ENCODE measurements at places on chromosomes 11 and 22. TPM values are rescaled to one million over a fixed set of nuclear protein-coding genes. Genes with fewer than 3 reads are reported as not detected.
A peak's percentile ranks its signal among the peaks of the same experiment; 100 is the strongest.

APIP gene
- 12.3 TPM for total RNA-seq

MUC2 gene
- 269 TPM for total RNA-seq

RAB36 gene
- not detected for total RNA-seq

POU2F3 gene
- 2.2 TPM for total RNA-seq

DNA sequence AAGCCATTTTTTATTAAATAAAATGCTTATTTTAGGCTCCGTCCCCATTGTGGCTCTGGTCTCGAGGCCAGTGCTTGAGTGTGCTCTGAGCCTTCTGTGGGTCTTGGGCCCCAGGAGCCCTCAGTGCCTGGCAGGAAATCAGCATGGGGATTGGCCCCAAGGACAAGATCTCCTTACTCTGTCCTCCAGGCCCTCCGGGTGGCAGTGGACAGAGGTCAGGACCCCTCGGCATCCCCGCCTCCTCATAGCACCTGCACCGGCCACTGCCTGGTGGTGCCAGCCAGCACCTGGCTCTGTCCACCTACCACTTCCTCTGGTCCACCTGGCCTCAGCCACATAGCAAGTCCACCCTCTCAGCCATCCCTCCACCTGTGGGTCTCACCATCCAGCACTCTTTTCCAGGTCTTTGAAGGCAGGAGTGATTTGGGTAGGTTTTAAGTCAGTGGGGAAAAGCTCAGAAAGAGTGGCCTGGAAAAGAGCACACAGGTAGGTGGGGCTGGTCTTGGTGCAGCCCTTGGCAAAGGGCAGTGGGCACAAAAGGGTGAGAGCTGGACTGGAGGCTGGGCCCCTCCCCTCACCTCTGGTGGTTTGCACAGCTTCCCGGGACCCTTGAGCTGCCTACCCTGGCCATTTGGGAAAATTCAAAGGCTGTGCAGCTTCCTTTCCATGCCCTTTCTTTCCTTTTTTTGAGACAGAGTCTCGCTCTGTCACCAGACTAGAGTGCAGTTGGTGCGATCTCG is 3.5 kb downstream of the CLDN5 start:
- no peaks in the 10 kb centered on the region for H3K36me3 ChIP-seq
- no peak overlapping the region for H3K4me3 ChIP-seq
- no peak overlapping the region for H3K27ac ChIP-seq
- DNase-seq: no peak

- no peaks in the 10 kb centered on the region for H3K27me3 ChIP-seq
- H3K36me3 ChIP-seq: no peaks in the 10 kb centered on the region
- no peak overlapping the region for H3K4me3 ChIP-seq
- H3K27ac ChIP-seq: peak overlapping the region; percentile 88
- DNase-seq: no peak
- H3K4me1 ChIP-seq: peaks cover 2% of the 10 kb centered on the region
Measured at GRCh38 chr22:35628732-35629131, 11.6 kb upstream of the MB start.

DNA sequence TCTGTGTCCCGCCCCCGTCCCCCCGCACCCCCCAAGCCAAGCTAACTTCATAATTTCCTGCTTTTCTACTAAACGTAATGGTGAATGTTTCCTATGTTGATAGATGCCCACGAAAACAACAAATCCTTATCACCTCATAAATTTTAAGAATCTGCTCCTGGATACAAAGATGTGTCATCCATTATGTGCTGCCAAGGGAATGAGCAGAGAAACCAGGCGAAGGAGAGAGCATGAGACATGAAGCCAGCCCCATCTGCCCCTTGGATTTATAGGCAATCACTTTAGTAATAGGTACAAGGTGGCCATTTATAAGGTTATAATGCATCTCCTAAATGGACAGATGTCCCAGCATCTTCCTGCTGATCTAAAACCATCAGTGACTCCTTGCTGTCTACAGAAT is 30.3 kb downstream of the LAYN start:
- H3K36me3 ChIP-seq: no peaks in the 10 kb centered on the region
- no peak overlapping the region for H3K27ac ChIP-seq
- H3K4me3 ChIP-seq: no peak overlapping the region
- no peaks in the 10 kb centered on the region for H3K4me1 ChIP-seq
- no peak for DNase-seq

DNA sequence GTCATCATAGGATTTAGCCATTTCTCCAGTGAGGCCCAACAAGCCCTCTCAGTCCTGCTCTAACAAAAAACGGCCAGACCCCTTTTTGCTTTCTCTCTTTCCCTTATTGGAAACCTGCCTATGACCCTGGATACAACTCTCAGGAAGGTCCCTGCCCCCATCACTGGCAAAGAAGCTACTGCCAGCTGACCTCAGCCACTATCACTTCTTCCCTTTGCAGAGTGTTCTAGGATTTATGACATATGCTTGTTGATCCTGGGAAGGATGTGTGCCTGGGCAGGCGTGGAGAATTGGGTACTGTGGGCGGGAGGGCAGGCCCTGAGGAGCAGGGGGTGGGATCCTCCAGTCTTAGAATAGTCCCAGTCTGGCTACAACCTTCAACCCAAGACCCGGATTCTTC is 7.5 kb downstream of the PGAP2 start:
- no peak for DNase-seq
- H3K27ac ChIP-seq: no peak overlapping the region
- no peak overlapping the region for H3K4me3 ChIP-seq
- no peaks in the 10 kb centered on the region for H3K4me1 ChIP-seq

DNA sequence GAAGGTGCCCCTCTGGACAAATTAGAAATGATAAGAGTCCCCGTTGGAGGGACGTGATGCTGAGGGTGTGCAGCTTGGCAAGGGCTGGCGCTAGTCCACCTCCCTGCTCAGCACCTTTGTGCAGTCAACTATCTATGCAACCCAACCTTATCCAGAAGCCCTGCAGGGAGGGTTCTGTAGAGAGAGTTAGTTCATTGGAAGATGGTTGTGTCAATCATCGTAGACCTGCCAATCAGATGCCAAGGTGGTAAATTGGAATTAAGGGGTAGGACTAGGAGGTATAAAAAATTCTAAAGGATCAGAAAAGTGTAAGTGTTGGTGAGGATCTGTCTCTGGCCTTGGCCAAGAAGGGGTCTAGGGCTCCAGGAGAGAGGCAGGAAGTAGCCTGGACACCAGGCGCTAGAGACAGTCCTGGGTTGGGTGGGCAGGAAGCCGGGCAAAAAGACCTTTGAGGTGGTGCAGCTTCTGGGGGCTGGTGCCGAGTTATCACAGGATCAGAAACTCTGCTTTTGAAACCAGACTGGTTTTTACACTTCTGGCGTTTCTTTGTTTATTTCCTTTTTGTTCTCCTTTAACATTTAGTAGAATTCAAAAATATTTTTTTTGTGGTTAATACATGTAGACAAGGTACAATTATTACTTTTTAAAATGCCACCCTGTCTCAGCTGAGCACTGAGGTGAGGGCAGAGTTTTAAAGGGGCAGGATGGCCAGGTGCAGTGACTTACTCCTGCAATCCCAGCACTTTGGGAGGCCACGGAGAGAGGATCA is 1.6 kb downstream of the C1QTNF6 start:
- H3K27me3 ChIP-seq: no peaks in the 10 kb centered on the region
- no peaks in the 10 kb centered on the region for H3K36me3 ChIP-seq
- no peak overlapping the region for H3K4me3 ChIP-seq
- peaks cover 50% of the 10 kb centered on the region for H3K4me1 ChIP-seq
- peak overlapping the region; percentile 87 for H3K27ac ChIP-seq

DNA sequence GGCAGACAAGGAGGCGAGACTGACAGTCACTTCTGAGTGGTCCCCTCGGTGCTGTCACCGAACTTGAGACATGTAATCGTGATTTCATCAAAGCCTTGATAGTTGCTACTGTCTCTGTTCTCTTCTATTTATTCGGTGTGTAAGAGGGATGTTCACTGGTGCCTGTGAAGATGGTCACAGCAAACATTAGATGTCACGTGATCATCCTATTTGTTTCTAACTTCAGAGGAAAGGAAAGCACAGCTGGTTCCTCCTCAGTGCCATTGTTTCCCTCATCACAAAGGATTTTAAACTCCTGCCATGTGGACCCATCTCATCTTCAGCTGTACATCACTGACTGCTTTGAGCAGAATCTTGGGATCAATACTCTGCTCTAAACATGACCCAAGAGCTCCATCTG is 73.1 kb upstream of the CLMP start:
- H3K36me3 ChIP-seq: no peaks in the 10 kb centered on the region
- no peak for DNase-seq
- no peak overlapping the region for H3K4me3 ChIP-seq
- H3K4me1 ChIP-seq: no peaks in the 10 kb centered on the region
- no peaks in the 10 kb centered on the region for H3K27me3 ChIP-seq

DNA sequence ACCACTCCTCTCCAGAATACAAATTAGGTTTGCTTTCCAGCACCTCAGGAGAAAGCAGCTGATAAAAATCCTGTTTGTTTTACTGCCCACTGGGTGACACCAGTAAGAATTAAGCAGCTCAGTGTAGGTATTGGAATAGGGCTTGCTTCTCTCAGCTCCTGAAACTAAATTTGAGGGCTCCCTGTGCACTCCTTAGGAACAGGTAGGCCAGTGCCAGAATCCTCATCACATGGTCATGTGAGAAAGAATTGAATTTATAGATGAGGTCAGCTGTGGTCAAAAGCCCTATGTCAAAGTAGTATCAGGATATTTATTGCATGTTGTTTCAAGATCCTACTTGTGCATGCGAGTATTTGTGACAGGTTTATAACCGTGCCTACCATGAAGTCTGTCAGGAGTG is 1.0 kb downstream of the PRSS23 start:
- peak overlapping the region; percentile 63 for H3K4me3 ChIP-seq
- no peak for DNase-seq
- peak overlapping the region; percentile 90 for H3K27ac ChIP-seq
- no peaks in the 10 kb centered on the region for H3K36me3 ChIP-seq
- peaks cover 9% of the 10 kb centered on the region for H3K4me1 ChIP-seq

DNA sequence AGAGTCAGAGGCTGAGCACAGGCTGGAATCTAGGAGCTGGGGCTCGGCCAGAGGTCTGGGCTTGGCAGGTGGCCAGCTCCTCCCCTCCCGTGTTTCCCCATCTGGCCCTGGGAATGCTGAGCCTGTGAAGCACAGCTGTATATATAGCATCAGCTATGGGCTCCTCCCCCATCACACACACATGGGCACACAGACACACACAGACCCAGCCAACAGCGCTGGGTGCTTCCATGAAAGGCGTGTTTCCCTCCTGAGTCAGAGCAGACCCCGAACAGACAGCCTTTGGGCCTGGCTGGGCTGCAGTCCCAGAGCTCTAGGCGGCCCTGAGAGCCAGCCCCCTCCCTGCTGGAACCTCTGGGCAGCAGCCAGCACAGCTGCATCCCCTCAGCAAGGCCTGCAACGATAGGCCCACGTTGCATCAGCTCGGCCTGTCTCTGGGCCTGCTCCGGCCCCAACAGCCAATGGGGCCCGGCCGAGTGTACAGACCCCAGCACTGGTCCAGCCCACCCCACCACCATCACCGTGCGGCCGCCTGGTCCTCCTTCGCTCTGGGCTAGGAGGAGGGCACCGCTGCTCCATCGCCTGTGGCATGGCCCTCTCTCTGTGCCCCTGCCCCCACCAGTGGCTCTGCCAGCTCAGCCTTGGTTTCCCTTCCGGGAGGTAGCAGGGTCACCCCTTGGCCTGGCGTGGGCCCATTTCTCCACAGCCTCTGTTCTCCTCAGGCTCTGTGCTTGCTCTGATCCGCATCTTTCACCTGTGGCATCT is 7.6 kb upstream of the SERPINH1 start:
- peak overlapping the region; percentile 92 for H3K27ac ChIP-seq
- no peaks in the 10 kb centered on the region for H3K27me3 ChIP-seq
- H3K36me3 ChIP-seq: no peaks in the 10 kb centered on the region
- no peak overlapping the region for H3K4me3 ChIP-seq

DNA sequence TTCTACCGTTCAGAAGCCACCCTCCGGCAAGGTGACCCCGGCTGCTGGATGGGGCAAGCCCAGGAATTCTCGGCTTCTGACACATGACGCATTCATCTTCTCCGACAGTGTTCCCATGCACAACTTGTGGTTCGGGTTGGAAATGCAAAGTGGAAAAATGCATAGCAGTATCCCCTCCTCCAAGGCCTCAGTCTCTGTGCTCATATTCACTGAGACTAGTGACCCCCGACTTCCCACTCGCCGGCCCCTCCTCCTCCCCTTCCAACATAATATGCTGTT is 70.0 kb upstream of the NTM start:
- H3K27me3 ChIP-seq: no peaks in the 10 kb centered on the region
- no peak for DNase-seq
- H3K27ac ChIP-seq: no peak overlapping the region
- no peak overlapping the region for H3K4me3 ChIP-seq
- H3K4me1 ChIP-seq: no peaks in the 10 kb centered on the region

DNA sequence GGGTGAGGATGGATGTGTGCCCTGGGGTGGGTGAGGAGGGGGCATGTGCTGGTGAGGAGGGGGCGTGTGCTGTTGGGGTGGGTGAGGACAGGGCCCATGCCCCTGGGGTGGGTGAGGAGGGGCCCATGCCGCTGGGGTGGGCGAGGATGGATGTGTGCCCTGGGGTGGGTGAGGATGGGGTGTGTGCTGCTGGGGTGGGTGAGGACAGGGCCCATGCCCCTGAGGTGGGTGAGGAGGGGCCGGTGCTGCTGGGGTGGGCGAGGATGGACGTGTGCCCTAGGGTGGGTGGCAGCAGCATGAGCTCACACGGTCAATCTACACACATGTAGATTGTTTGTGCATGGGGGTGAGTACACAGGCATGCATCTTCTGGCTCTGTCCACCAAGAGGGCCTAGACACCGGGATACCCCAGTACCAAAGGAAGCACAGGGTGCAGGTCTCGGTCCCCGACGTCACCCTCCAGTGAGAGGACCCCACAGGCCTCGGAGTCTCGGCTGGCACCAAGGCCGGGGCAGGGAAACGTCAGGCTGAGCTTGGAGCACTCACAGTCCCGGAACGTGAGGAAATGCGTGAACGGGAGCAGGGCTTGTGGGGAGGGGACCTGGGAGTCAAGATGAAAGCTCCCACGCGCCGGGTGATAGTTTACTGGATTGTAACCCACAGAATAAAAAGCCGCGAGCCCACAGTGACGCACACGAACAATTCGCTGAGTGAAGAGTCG is 37.4 kb upstream of the TOLLIP start:
- no peaks in the 10 kb centered on the region for H3K4me1 ChIP-seq
- H3K27me3 ChIP-seq: peaks cover 17% of the 10 kb centered on the region
- no peak overlapping the region for H3K4me3 ChIP-seq
- no peaks in the 10 kb centered on the region for H3K36me3 ChIP-seq
- DNase-seq: no peak
